Mammary epithelial cell (primary cell): ENCODE measurements at places on chromosomes 5 and 9.
A peak's percentile ranks its signal among the peaks of the same experiment; 100 is the strongest.

- no peak for DNase-seq
These were observed 85.3 kb downstream of the TTC39B start for GRCh38 chr9:15221746-15222145.

- DNase-seq = no peak
These were observed 9.9 kb downstream of the SAXO1 start for GRCh38 chr9:19023078-19023477.

DNA sequence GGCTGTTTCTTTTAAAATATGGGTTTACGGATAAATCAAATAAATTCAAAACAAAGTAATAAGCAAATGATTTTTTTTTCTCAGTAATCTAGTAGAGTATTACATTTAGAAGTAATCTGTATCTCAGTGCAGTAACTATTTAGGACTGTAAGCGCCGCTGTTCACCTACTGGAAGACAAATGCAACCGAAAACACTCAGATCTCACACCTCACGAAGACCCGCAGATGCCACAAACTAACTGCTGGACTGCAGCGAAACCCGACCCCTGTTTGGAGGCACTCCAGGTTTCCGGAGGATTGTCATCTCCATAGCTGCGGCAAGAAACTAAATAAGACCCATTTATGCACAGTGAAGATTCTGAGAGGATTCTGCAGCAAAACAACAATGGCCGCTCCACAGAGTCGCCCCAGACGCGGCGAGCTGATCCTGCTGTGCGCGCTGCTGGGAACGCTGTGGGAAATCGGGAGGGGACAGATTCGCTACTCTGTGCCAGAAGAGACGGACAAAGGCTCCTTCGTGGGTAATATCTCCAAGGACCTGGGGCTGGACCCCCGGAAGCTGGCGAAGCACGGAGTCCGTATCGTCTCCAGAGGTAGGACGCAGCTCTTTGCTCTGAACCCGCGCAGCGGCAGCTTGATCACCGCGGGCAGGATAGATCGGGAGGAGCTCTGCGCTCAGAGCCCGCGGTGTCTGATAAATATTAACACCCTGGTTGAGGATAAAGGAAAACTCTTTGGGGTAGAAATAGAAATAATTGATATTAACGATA, at the start of gene PCDHGA8:
TSS of gene PCDHGA8 (plus strand) at position 205 of the 770 bp plus-strand sequence. CDS start at position 386, 181 bp downstream.
- DNase-seq = no peak

GRCh38 chr5:169527863-169528262, 55.7 kb upstream of the SPDL1 start:
- peak; percentile 19 for DNase-seq

DNA sequence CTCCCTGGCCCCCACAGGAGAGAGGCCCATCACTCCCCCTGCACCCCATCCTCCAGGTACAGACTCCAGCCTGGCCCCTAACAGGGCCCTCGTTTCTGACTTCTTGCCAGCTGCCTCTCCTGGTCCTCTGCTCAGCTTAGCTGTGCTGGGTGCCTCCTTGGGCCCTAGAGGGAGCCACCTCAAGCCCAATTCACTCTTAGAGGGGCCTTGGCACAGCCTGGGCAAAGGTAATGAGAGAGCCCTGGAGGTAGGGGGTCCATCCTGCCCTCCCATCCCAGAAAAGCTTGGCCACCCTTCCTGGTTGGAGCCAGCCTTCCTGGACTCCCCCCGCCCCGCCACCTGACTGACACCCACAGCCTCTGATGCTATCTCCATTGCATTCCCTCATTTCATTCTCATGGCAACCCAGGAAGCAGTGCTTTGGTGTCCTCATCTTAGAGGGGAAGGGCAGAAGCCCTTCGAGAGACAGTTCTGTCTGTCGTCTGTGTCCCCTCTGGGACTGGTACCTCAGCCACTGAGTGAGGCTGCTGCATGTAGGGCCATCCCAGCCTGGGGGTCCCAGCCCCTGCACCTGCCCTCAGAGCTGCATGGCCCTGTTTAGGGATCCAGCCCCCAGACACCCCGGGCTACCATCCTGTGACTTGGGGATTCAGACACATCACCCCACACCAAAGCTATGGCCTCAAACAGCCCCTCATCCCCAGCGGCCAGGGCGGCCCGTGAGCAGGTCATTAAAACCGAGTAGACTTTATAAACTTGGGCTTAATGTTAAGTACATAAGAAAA, 95.5 kb downstream of the BARX1 start:
- DNase-seq = no peak

DNA sequence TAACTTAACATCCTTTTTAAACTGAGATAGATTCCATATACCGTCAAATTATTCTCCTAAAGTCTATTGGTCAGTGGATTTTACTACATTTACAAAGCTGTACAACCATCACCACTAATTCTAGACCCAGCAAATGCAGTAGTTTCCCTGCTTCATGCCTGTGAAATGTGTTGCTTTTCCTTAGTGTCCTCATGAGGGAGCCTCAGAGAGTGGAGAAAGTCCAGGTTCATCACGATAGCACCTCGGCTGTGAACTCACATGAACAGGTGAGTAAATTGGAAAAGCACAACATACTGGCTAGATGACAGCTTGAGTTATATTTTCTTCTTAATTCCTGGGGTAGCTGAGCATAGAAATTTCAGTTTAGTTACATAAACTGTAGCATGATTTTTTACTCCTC, 653.7 kb downstream of the MTRR start:
- no peak for DNase-seq

DNA sequence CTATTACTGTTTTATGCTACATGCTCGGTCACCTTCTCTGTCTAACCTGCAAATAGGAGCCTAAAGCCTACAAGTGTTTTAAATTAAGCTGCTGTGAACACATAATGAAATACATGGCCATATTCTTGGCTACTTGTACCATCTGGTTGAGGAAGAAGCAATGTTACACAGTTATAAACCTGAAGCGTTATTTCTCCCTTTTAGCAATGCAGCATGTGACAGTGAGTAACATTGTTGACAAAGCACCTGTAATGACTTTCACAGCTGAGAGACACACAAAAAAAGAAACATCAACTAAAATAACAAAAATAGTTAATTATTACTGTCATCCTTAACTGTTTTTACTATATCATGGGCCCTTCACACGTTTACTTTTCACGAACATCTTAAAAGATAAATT, 146.9 kb downstream of the RORB start:
- no peak for DNase-seq

DNA sequence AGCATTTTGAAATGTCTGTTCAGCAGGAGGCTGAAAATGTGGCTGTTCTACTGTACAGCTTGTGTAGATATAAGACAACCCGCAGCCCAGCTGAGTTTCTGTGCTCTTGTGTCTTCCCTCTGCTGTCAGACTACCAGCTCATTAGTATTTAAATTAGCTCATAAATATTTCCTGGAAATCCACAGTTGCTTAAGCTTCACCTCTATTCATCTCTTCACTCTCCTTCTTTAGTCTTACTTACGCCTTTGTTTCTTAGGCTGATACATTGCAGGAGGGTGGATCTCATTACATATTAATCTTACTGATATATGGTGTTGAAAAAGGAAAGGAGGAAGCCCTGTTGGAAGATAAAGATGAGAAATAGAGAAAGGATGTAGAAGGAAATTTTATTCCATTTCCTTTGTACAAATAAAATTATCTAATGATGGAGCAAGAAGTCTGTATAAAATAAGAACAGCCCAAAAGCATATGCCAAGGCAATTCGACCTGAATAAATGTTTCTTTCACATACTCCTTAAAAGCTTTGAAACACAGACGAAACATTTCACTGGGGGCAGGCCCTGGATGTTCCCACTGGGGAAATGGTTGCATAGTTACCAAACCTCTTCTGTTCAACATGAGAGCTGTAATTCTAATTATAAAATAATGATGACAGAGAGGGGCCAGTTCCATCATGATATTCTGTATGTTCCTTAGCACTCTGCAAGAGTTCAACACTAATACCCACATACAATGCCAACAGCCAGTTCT, 111.8 kb upstream of the APC start:
- DNase-seq = no peak

GRCh38 chr9:135976944-135977343, 15.8 kb upstream of the UBAC1 start:
- no peak for DNase-seq

DNA sequence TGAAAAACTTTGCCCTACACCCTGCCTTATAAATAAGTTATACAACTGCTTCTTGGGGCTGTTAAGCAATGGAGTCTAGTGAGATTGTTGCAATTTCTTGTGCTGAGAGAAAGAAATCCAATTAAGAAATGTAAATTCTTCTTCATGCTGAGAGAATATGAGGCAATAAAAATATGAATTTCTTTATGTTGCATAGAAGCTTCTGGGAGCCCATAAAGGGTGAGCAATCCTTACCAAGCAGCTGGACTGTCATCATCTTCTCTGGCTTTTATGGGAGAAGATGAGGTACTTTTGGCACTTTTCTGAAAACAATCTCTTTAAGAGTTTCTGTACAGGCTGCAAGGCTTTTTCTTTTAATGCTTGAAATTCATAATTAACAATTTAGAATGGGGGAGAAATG, 204.3 kb downstream of the DMRTA1 start:
- no peak for DNase-seq

GRCh38 chr5:159049844-159050315, 49.8 kb downstream of the EBF1 start:
- no peak for DNase-seq

DNA sequence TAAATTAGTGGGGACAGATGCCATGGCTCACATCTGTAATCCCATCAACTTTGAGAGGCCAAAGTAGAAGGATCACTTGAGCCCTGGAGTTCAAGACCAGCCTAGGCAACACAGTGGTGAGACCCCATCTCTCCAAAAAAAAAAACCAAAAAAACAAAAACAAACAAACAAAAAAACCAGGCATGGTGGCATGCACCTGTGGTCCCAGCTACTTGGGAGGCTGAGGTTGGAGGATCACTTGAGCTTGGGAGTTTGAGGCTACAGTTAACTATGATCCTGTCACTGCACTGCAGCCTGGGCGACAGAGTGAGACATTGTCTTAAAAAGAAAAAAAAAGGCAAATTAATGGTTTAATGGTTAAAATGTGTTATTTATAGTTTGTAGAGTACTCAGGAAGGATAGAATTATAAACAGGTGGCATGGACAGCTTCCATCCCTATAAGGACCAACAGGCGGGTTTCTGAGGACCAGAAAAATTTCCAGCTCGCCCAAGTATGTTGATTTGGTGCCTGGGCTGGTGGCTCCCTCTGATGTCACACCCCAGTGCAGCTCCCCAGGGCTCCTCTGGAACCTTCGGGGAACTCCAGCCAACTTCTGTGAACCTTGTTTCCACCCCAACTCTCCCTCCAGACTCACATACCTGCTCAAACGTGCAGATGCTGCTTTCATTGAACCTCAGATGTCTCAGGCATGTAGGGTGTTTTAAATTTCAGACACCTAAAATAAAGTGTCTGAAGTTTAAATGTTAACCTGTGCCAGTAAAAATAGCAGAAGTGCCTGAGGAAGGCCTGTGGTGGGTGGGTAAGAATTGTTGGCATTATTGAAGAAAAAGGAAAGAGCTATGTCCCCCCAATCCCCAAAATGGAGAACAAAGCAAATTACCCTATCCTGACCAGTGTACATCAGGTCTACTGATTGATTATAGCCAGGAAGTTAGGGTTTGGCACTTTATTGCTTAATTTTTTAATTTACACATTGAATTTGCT, 69.0 kb downstream of the TRIO start:
- DNase-seq = no peak

DNA sequence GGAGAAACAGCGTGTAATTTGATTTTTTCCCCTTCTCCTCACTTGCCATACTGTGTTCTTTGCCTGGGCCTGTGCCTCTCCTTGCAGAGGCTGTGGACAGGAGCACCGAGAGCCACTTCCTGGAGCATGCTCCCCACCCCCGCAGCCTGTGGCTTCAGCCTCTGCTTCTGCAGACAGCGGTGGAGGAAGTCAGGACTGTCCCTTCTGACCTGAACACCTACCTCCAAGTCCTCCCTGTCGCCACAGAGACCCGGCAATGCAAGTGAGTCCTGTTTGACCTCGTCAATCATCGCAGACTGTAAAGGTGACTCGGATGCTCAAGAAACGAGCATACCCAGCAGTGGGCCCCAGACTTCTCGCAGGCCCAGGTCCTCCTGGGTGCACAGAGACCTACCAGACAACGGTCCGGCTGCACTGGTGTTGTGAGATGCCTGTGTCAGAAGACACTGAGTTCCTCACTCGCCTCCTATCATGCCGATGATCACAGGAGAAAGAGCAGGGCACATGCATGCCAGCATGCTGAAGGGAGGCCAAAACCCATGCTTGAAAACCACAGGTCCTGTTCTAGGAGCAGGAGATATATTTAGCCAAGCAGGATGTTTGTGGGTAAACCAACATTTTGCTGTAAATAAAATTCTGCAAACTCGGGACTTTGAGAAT, 198.8 kb downstream of the AUH start:
- DNase-seq = no peak

- peak; percentile 69 for DNase-seq
These were observed 80.5 kb upstream of the JAK2 start for GRCh38 chr9:4904322-4905134.

GRCh38 chr5:166358127-166358830, 1933.2 kb upstream of the WWC1 start:
- DNase-seq = no peak

GRCh38 chr9:87683751-87684626, 41.9 kb upstream of the CTSL start:
- no peak for DNase-seq

GRCh38 chr5:176695073-176695472, 47.8 kb downstream of the TSPAN17 start:
- no peak for DNase-seq

GRCh38 chr9:74861773-74862474, 25.8 kb downstream of the TRPM6 start:
- no peak for DNase-seq

GRCh38 chr5:878125-878524, 14.5 kb downstream of the BRD9 start:
- DNase-seq = no peak

- no peak for DNase-seq
These were observed 1530.6 kb downstream of the EFNA5 start for GRCh38 chr5:106140101-106140500.

- peak; percentile 73 for DNase-seq
These were observed 79.0 kb downstream of the PAPPA start for GRCh38 chr9:116232424-116233159.

DNA sequence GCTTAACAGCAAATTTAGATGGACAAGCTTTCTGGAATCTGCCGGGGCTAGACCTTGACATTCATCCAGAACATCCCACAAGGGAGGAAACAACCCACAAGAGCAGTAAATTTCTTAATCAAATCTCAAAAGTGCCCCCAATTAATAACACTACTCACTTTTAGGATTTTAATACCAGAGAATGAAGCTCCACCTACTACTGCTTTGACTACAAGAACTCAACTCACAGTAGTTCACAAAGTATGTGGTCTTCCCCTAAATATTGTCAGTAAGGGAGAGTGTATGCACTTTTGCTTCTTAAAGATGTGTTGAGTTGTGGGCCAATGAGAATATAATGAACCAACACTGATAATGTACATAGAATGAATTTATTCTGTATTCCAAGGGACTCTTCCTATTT, 94.7 kb downstream of the EBF1 start:
- DNase-seq = no peak

GRCh38 chr9:28320616-28321015, 747.3 kb upstream of the C9orf72 start:
- DNase-seq = no peak

DNA sequence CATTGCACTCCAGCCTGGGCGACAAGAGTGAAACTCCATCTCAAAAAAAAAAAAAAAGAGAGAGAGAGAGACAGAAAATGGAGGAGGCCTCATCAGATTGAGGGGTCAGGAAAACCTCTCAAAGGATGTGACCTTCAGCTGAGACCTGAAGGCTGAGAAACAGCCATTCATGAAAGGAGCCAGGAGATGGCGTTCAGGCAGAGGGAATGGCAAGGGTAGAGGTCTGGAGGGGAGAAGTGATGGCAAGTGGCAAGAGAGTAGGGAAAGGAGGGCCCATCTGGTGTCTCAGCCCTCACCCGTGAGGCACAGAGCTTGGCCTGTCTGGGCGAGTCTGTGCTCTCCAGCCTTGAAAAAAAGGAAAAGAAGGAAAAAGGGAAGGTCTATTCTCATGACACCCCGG, 17.0 kb downstream of the CAMK2A start:
- DNase-seq = peak; percentile 46
